ENCODE measurements at places on chromosomes 5 and 9. TPM values are rescaled to one million over a fixed set of nuclear protein-coding genes. Genes with fewer than 3 reads are reported as not detected.

Gene RNF180
- 6.2 TPM for total RNA-seq

Gene PCDHB14
- total RNA-seq = 0.44 TPM

Gene RHOBTB3
- 41.4 TPM for total RNA-seq

- DNase-seq = no peak
Measured at GRCh38 chr5:173302546-173303155, 25.6 kb downstream of the STC2 start.

- DNase-seq = no peak
Measured at GRCh38 chr5:144032375-144032774, 138.1 kb downstream of the YIPF5 start.
